ENCODE measurements at places on chromosomes 7 and 10.

GRCh38 chr10:128908499-128908898 lies 558.5 kb upstream of the MGMT start:
- DNase-seq = no peak

DNA sequence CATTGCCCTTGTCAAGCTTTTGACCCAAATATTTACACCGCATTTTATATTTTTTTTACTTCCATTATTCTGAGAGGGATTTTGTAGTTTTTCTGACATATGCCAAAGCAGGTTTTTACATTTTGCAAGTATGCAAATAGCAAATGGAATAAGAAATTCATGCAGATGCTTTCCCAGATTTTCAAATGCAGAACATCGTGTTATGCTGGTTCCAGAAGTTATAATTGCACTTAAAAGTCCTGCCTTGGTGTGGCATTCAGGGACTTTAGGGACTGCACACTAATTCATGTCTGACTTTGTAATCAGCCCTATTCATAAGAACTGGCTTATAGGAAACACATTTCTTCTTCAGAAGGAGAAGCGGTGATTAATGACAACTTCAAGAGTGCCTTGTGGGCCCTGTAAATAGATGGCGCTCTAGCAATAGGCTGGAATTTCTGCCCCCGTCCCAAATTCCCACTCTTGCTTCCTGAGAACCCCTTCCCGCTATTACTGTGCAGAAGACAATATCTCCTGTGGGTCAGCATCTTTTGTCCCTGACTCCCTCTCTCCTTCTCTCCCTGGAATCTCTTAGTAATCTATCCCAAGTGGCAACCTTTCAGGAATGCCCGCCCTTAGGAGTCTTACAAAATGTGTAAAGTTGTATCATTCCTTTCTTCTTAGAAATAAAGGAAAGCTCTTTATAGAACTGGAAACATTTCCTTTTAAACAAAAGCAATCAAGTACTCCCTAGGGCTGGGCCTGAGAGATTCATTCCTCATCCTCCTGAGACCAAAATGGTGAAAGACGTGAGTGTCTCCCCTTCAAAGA lies 264.0 kb downstream of the INHBA start:
- no peak for DNase-seq

GRCh38 chr7:104530251-104530650 lies 201.8 kb downstream of the LHFPL3 start:
- DNase-seq = no peak

DNA sequence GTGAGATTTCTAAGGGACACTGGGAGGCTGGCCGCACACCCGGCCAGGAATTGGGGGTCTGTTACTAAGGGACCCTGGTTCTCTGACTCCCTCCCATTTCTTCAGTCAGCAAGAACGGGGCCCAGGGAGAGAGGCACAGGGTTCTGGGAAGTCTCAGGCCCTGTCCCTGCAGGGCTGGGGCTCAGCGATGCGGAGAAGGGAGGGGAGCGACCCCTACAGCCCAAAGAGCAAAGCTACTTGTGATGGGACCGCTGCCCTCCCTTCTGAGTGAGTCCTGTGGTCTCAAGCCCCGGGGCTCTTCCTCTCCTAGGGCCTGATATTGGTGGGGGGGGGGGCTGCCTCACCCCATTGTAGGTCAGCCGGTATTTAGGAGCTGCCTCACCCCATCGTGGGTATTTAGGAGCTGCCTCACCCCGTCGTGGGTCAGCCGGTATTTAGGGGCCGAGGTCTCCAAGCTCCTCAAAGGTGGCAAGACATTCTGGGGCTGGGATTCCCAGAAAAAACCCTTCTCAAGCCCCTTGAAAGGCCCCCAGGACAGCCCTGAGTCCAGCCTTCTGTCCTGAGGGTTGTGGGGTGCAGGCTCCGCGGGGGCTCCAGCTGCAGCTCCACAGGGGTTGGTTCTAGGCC lies 16.9 kb upstream of the NKX6-2 start:
- no peak for DNase-seq

GRCh38 chr7:3892157-3892556 lies 591.1 kb downstream of the SDK1 start:
- no peak for DNase-seq

- DNase-seq = no peak
These were observed 4.6 kb downstream of the USP54 start for GRCh38 chr10:73586583-73586984.

Measured in K562 (cell line).